ENCODE measurements at places on chromosomes 3 and 15.

- DNase-seq: no peak
These were observed 124.3 kb upstream of the RGMA start for GRCh38 chr15:93213281-93213680.

- no peak for DNase-seq
These were observed 48.8 kb downstream of the GTPBP8 start for GRCh38 chr3:113039546-113039945.

- DNase-seq: no peak
These were observed 442.6 kb upstream of the THRB start for GRCh38 chr3:24937228-24937627.

- DNase-seq: no peak
These were observed 5.3 kb downstream of the TNFSF10 start for GRCh38 chr3:172517859-172518466.

- no peak for DNase-seq
These were observed 6.9 kb downstream of the ACAD11 start for GRCh38 chr3:132652640-132653270.

DNA sequence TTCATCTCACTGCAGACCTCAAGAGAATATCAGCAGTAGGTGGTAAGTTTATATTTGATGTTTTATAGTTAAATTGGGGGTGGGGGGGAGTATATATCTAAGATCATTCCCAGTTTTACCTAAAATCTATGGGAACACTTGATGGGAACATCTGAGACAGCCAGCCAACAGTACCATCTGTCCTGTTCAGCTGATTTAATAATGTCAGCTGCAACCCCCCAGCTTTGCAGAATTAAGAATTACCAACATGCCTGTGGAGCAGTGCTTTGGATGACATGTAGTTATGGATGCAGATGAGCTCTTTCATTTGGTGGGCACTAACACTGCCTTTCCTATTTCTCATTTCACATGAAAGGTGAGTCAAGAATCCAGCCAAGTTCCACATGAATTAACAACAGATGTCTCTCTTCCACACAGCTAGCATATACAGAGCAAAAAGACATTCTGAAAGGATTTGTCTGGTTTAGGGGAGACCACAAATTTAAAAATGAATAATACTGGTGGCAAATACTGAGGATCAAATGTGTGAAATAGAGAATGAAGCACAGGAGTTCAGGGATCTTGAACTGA is 76.2 kb downstream of the SETD5 start:
- DNase-seq: no peak

GRCh38 chr3:123883701-123884202 is 380 bp downstream of the MYLK start:
- no peak for DNase-seq

DNA sequence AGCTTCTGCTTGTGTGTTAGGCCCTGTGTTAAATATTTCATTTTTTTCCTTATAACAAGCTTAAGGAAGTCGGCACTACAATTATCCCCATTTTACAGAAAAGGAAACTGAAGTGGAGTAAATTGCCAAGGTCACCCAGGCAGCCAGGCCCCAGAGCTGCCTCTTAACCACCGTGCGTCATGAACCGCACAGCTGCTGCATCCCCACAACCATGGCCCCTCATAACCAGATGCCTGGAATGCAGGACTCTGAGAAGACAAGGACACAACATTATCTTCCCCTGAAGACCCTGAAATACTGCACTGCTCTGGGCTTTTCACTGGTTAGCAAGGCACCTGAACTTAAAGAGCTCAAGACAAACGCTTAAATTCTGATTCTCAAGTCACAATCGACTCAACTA is 14.6 kb downstream of the LRIG1 start:
- no peak for DNase-seq

DNA sequence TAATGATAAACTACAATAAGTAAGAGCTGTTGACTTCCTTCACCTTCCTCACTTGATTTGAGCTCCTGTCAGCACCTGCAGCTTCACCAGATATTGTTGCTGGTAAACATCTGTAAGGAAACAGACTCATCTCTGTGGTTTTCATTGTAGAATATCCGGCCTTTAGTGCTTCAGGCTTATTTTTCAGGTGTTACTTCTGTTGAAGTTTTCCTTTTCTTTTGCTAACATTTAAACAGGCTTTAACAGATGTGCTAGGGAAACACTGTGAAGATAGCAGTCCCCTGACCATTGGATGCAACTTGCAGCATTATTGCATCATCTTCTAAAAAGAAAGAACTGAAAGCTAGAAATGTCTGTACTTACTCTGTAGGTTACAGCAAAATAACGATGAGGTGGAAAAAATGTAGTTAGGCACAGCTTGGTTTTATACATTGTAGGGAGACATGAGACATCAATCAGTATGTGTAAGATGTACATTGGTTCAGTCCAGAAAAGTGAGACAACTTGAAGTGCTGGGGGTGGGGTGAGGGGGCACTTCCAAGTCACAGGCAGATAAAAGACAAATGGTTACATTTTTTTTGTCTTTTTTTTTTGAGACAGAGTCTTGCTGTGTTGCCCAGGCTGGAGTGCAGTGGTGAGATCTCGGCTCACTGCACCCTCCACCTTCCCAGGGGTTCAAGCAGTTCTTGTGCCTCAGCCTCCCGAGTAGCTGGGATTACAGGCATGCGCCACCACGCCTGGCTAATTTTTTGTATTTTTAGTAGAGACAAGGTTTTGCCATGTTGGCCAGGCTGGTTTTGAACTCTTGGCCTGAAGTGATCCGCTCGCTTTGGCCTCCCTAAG is 10.2 kb downstream of the EDEM1 start:
- DNase-seq: no peak

GRCh38 chr3:170529346-170529745 is 56.5 kb downstream of the SLC7A14 start:
- DNase-seq: no peak

DNA sequence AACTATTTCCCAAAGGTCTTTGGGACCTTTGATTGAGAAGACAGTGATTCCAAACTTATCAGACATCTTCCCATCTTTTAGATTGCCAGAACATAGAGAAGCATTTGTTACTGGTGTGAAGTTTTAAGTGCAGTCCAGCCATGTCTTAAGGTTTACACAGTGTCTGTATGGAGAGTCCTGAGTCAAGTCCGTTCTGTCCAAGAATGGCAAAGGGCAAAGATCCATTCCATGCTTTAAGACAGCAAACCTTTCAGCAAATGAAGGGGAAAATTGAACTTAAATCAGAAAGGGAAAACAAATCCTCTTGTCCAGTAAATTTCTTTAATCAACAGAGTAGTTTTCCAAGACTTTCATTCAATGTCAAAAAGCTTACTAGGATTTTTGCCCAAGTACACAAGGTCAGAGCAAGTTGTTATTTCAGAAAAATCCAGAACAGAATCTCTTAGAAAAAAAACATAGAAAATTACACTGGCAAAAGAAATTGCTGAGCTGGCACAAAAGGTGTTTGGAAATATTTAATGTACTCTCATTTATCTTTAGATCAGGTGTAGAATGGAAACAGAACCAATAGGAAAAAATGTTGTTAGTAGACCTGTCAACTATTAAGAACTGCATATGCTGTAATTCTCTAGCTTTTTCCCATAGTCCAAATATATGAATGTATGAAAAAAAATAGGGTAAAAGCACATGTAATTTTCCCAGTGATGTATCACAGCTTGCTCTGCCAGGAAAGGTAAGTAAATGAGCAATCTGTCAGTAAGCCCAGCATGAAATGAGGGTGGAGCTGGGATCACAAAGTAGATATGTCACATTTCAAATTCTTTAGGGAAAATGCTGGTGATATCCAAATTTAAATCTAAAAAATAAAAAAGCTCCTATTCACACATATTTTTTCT is 1099.9 kb downstream of the TUSC7 start:
- DNase-seq: no peak

DNA sequence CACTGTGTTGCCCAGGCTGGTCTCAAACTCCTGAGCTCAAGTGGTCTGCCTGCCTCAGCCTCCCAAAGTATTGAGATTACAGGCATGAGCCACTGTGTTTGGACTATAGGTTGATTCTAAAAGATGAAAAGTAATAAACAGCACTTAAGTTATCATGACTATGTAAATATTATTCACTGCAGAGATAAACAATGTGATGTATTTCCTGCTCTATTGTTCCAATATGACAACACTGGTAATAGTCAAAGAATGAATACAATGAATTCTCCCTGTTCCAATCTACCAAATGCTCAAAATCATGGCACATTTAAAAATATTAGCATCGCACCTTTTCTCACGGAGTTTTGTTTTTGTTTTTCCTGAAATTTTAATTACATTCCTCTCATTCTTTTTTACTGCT is 36.8 kb upstream of the TBL1XR1 start:
- no peak for DNase-seq

GRCh38 chr3:190426806-190427507 is 22.7 kb downstream of the TMEM207 start:
- DNase-seq: no peak

DNA sequence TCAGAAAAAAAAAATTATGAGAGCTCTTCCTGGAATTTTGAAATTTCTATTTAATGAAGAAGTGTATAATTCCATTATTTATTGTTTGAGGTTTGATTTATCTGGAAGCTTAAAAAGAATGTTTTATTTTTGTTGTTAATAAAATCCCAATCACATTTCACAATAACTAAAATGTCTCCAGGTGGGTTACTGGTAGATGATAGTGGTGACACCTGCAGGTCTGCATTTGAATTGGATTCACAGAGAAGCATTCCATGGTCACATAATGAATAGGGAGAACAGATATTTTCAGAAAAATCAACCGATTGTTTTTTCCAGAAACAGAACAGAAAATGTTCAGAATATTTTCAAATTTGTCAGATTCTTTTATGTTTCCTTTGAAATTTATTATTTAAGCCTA is 48.3 kb downstream of the ASB7 start:
- peak; percentile 4 for DNase-seq

DNA sequence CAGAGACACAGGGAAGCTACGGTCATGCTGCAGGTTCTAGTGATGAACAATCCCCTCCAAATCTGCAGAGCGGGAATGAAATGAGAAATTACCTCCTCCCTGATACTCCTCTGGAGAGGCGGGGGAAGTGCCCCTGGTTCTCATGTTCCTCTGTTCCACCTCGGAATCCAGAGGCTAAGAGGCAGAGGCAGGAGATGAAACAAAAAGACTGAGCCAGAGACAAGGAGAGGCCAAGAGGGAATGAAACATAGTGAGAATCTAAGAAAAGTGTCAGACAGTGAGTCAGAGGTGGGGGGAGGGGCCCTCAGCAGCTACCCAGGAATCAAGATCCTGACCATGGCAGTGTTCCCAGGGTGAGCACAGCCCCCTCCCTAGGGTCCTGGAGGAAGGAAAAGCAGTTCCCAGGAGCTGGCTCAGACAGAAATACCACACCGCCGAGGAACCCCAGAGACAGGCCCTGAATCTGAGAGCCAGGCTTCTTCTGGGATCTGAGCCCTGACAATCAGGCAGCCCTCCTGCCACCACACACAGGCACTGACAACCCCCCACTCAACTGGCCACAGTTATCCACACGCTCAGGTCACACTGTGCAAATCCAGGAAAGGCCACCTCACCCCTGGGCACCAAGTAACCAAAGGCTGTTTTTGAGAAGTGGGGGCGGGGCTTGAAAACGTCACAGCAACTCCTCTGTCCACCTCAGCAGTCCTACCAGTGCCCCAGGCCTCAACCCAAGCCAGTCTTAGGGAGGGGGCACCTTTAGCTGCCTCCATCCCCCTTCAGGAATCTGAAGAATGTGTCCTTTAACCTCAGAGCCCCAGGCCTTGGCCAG is 2.4 kb downstream of the CSRNP1 start:
- DNase-seq: no peak

DNA sequence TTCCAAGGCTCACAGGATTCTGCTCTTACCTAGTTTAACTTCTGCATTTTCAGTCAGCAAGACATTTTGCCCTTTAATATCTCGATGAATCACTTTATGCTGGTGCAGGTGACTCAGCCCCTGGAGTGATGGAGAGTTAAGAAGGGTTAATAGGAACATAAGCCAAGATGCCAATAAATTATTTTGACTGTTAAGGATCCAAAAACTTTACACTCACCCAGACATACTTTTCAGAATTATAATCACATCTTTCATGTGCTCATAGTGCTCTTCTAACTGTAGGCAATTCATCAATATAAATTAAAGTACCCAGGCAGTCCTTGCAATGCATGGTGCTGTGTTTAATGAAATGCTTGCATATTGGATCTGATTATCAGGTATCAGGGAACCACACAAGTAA is 164.1 kb upstream of the SLC2A2 start:
- DNase-seq: no peak

DNA sequence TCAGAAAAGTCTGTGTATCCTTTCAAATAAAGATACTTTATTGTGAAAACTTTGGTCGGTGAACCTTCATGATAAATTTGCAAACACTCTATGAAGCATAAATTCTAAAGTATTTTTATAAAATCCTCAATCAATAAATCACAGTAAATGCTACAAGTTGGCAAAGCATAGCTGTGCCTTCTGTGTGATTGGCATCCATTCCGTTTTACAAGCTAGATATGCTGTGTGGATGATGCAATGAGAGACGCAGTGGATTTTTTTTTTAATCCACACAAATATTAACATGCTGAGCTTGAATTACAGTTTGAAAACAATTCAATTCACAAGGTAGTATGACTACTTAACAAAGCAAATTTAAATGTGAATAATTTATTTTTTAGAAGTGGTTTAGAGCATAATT is 937.2 kb downstream of the ZPLD1 start:
- DNase-seq: no peak

DNA sequence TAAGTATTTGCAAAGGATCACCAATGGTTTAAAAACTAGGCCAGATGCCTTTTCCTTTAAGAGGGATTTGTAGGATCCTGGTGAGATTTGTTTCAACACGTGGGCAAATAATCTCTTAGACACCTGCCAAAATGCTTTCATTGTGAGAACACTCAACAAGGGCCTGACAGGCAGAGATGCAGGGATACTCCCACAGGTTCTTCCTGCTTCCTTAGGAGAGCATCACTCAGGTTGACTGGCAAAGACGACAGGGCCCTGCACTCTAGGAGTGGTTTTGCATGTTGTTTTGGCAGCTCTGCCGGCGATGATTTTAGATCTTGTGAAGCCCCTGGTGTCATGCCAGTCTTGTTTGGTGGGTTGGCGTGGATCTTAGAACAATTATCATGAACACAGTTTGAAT is 184.5 kb downstream of the NR1D2 start:
- peak; percentile 32 for DNase-seq

- no peak for DNase-seq
These were observed 31.2 kb downstream of the RFTN1 start for GRCh38 chr3:16482194-16482769.

Data from NCI-H1105 treated with DMSO at 0.1 percent for 48 hours (cell line).